ENCODE measurements at places on chromosomes 7 and 10.

- DNase-seq = no peak
Measured at GRCh38 chr10:48340734-48341133, 34.3 kb downstream of the MAPK8 start.

GRCh38 chr7:1758028-1758858 is 88.2 kb downstream of the ELFN1 start:
- DNase-seq = no peak

GRCh38 chr7:4099651-4100050 is 582.4 kb upstream of the FOXK1 start:
- DNase-seq = no peak

DNA sequence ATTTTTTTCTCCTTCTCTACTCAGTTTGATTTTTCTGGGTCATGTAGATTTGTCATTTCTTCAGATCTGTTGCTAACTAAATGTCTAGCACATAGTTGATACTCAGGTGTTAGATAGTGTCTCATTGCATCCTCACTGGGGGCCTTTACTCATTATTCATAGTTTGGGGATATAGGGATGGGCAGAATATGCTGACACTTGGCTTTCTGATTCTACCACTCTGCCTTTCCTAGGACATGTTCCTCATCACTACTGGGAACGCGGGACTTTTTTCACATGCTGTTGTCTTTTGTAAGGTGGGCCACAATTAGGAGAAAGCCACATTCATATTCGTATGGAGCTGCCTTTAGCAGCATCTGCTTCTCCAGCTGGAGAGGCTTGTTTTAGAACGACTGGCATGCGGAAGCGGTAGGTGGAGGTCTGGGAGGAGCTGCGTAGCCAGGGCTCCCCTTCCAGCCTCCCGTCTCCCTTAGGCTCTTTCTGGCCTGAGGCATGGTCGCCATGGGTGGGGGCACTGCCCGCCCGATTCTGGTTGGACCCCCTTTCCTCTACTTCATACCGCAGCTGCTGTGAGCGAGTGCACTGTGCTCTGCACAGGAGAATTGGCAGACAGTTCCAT is 78.8 kb downstream of the SND1 start:
- DNase-seq = no peak

GRCh38 chr7:147145194-147145593 is 1028.6 kb downstream of the CNTNAP2 start:
- no peak for DNase-seq
